Right lobe of liver (tissue), 6 donors: ENCODE measurements at places on chromosomes 12 and 14.

GRCh38 chr14:71365361-71365760 lies 458.1 kb downstream of the PCNX1 start:
- DNase-seq: no peak

- no peak for DNase-seq
Measured at GRCh38 chr12:95269892-95270291, 52.3 kb downstream of the VEZT start.

DNA sequence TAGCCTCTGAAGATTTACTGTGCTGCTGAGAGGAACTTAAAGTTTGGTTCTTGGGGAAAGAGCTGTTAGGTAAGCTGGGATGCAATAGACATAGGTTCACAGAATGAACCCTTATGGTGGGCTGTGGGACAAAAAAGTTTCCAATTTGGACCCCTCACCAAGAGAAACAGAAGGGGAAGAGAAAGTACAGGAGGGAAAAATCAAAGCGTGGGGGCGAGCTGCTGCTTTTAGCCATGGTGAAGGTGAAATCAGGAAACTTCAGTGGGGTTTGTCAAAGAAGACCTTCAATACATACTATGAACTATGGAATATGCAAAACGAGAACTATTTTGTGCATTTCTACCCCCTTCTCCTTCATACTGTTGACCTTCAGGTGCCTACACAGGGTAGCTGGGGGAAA lies 10.6 kb upstream of the NINJ2 start:
- DNase-seq: no peak

DNA sequence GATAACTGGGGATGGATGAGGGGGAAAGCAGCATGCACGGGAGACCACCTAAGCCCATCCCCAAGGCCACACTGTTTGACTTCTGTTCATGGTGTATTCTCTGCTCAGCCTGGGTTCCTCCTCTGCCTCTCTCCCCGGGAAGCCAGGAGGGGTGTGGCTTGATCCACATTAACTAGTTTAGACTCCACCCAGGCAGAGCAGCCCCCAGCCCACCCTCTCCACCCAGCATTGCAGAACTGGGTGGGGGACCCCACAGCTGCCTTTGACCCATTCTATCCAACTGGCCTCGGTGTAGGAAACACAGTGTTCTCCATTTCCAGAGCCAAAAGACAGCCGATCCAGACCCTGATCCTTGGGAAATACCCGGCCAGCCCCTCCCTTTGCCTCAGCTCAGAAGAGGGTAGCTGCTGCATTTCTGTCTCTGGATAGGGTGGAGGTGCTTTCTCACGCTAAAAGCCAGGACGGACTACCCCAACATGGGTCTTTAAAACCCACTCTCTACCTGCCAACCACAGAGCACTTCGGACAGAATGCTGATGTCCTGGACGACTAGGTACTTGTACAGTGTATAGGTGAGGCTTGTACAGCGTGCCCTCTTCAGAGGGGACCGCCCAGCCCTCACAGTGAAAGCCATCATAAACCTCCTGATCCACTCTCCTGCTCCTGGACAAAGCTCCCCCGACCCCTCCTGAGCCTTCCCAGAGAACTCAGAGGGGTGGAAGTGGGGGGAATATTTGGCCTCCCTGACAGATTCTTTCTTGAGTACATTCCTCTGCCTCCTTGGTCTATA lies 9.4 kb downstream of the SPRYD3 start:
- DNase-seq: no peak

DNA sequence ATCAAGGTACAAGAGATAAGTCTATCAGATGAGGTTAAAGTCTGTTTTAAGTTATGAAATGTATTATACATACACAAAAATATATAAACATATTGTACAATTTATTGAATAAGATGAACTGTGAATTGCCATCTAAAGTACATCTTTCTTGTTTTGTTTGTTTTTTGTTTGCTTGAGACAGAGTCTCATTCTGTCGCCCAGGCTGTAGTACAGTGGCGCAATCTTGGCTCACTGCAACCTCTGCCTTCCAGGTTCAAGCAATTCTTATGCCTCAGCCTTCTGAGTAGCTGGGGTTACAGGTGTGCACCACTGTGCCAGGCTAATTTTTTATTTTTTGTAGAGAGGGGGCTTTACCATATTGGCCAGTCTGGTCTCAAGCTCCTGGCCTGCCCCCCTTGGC lies 10.0 kb upstream of the PPP4R3A start:
- no peak for DNase-seq

DNA sequence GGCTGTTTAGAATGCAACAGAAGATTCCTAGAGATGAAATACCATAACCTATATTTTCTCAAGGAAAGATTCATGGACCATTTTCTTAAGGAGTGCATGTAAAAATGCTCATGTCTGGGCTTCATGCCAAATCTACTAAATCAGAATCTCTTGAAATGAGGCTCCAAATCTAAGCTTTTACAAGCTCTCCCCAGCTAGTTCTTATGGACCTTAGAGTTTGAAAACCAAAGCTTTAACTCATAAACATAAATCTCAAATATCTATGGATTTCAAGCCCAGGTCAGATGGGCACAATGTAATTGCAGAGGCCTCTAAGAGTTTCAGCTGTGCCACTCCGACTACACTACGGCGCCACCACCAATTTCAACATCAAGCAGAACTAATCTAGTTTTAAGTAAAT lies 117.3 kb upstream of the CAND1 start:
- DNase-seq: no peak

GRCh38 chr12:129776977-129777667 lies 126.7 kb downstream of the TMEM132D start:
- DNase-seq: no peak

DNA sequence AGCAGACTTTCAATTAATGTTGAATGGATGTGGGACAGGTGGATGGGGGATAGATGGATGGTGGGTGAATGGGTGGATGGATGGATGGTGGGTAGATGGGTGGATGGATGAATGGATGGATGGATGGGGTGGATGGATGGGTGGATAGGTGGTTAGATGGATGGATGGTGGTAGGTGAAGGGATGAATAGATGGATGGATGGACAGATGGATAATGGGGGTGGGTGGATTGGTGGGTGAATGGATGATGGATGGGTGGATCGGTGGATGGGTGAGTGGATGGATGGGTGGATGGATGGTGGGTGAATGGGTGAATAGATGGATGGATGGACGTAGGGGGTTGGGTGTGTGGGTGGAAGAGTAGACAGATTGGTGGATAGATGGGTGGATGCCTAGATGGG lies 14.0 kb upstream of the INF2 start:
- no peak for DNase-seq

GRCh38 chr12:101920906-101921305 lies 43.5 kb downstream of the DRAM1 start:
- no peak for DNase-seq

DNA sequence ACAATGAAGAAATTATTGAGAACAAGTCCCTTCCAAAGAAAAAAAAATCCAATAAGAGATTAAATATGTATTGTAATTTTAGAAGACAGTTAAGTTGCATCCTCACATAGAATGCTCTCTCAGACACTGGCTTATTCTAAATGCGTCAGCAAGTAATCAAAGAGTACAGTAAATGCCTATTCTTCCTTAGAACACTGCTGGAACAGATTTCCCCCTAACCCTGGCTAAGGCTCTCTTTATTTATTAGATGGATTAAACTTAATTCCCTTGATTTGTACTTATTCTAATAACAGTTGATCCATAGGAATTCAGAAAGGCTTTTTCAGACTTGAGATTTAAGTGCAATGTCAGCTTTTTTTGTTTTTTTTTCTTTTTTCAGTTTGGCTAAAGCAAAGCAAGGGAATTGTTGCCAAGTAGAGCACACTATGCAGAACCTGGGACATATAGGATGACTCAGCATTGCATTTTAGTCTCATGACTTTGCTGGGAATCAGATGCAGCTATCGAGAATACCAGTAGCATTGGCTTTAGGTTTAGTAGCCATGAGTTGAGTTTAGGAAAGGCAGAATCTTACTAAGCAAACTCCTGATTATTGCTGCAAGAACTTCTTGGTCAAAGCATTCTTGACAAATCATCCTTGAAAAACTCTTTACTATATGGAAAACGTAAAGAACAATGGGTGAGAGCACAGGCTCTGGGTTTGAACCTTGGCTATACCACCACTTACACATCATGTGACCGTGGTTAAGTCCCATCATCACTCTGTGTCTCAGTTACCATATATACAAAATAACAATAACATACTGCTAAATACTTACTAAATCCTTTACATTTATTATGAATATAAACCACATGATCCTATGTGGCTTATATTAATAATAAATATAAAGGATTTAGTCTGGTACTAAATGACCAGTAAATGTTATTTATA lies 26.7 kb downstream of the MED21 start:
- no peak for DNase-seq

DNA sequence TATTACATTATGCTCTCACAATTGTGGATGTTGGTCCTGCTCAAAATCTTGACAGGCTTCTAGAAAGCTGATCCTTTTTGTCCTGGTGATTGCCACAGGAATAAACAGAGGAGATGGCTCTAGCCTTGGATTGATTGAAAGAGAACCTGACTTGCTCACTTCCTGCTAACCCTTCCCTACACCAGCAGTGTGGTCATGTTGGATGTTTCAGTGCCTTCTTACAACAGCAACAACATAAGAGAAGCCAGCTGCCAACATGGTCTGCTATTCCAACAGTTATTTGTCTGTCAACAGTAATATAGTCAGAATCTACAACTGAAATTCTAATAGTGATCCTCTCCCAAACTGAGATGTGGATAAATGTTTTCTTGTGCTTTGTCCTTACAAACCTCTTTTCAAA lies 311.6 kb upstream of the DIO2 start:
- DNase-seq: no peak

DNA sequence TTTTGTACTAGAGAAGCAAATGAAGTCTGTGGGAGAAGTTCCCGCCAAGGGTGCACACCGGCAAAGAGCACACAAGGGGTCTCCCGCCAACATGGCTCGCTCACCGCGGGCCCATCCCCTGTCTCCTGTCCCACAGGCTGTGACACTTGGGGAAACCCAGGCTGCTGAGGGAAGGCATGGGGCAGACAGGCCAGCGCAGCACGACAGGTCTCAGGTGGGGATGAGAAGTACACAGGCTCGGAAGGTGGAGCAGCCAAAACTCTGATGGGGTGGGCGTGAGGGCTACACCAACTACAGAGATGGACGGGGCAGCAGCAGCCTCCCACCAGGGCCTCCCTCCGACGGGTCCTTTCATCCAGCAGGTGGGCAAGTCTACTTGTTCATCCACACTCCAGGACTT lies 64.4 kb downstream of the RNF34 start:
- DNase-seq: no peak

GRCh38 chr14:95818581-95818980 lies 58.1 kb upstream of the TUNAR start:
- no peak for DNase-seq

DNA sequence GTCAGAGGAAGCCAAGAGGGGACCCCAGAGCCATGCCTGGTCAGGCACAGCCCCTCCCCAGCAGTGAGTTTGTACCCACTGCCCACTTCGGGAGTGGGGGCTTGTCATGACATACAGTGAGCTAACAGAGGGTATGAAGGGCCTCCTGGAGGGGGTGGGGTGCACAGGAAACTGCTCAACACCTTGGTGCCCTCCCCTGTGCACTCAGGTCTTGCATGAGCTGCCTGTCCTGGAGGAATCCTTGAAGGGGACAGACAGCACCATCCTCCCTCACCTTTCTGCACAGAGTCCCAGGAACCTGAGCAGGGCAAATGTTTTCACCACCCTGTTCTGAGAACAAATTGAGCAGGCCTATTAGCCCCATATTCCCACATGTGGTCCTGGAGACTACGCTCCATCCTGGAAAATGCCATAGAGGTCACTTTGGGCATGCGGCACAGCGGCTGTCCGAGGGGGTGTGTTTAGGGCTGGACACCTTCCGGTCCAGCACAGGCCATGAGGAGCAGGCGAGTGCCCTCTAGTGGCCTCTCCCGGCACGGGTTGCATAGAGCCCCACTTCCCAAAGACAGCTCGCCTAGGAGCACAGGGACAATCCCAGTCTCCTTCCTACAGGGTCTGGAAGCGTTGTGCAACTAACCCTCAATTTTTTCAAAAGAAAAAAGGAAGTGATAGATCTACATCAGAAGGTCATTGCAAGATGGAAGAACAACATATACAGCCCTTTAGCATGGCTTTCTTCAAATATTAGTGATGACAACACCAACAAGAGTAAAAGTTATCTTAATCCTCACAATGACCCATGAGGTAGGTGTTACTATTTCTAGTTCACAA lies 31.9 kb upstream of the ZFP36L1 start:
- DNase-seq: peak; percentile 95

DNA sequence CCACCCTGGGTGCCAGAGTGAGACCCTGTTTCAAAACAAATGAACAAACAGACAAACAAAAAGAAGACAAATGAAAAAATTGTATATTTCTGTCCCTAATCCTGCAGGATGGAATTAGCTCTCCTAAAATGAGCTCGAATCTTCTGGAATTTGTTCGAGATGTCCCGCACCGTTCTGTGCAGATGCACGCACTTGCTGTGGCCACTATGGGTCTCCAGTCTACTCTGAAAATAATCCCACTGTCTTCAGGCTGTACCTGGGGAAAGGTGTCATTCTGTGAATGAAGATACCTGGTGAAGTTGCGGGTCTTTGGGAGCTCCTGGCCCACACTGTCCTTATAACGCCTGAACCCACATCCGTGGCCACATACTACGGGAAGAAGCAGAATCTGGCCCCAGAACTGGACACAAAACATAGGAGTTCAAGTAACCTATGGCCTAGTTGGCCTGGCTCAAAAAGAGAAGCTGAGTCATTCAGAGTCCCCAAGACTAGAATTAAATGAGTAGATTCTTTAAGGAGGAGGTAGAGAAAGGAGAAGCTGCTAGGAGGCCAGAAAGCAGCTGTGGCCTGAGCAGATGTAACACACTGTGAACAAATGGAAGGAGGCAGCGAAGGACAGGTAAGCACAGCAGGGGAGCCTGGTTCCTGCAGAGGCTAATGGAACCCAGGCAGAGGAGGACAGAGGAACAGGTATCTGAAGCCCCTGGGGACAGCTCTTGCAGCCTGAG lies 108.6 kb downstream of the FOXN3 start:
- DNase-seq: no peak

DNA sequence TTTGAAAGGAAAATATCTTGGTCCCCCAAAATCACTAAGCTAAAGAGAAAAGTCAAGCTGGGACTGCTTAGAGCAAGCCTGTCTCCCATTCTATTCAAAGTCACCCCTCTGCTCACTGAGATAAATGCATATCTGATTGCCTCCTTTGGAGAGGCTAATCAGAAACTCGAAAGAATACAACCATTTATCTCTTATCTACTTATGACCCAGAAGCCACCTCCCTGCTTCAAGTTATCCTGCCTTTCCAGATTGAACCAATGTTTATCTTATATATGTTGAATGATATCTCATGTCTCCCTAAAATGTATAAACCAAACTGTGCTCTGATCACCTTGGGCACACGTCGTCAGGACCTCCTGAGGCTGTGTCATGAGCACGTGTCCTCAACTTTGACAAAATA lies 14.6 kb upstream of the CCDC196 start:
- DNase-seq: no peak

- DNase-seq: no peak
Measured at GRCh38 chr14:22552001-22552826, 36.8 kb downstream of the DAD1 start.

DNA sequence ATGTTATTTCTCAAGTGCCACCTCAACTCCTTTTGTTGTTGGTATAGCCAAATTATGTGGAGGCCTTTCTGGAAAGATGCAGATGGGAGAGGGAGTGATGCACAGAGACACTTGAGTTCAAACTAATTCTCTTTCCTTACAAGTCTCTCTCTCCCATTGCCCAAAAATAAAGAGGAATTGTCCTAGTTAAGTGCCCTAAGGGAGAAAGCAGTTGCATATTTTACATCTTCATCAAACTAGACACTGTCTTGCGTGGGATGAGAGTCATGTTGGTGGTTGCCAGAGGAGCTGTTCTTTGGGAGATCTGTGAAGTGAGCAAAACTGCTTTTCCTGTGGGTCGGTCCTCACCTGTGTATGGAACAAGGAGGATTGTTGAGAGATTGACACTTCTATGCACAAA lies 72.2 kb downstream of the EP400 start:
- DNase-seq: no peak
